ENCODE measurements at places on chromosomes 4 and X.

DNA sequence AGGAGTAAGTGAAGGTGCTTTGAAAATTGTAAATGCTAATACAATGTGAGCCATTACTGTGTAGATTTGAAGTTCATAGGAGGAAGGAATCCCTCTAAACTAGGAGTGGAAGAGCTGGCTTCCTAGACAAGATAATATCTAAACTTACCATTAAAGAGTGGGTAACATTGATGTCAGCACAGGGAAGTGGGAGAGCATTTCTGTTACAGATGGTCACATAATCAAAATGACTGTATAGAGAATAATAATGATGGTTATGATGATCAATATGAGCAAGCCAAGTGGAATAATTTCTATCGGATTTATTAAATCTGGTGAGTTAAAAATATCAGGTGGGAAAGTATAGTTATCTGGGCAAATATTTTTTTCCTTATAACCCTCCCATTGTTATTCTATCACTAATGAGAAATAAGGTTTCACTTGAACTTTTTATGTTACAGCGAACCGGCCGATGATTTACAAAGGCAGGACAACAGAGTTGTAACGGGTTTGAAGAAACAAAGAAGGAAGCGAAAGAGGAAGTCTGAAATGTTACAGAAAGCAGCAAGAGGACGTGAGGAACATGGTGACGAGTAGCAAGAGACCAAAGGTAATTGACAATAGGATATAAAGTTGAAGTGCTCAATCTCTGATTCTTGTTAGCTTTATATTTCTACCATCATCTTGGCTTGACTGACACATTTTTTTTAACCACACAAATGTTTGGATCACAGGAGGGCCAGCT, 43.5 kb downstream of the FMR1NB start:
- no peak for DNase-seq

- DNase-seq: no peak
Measured at GRCh38 chrX:54921427-54922021, 900 bp downstream of the TRO start.

DNA sequence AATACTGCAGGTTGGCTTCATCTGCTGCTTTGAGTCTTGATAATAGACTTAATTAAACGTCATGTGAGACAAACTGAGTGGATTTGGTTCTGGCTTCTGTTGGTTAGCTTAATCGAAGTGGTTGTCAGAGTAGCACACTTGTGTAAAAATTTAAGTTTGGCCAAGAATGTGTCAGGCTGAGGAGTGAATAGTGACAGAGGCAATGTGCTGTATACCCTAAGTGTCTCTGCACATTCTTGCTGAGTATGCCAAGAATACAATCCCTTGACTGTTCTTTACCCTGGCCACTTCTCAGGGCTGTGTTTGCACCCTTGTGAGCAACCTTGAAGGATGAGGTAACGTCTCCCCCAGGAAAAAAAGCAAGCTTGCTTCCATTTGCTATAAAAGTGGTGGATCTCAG, 14.9 kb downstream of the RPS3A start:
- no peak for DNase-seq

DNA sequence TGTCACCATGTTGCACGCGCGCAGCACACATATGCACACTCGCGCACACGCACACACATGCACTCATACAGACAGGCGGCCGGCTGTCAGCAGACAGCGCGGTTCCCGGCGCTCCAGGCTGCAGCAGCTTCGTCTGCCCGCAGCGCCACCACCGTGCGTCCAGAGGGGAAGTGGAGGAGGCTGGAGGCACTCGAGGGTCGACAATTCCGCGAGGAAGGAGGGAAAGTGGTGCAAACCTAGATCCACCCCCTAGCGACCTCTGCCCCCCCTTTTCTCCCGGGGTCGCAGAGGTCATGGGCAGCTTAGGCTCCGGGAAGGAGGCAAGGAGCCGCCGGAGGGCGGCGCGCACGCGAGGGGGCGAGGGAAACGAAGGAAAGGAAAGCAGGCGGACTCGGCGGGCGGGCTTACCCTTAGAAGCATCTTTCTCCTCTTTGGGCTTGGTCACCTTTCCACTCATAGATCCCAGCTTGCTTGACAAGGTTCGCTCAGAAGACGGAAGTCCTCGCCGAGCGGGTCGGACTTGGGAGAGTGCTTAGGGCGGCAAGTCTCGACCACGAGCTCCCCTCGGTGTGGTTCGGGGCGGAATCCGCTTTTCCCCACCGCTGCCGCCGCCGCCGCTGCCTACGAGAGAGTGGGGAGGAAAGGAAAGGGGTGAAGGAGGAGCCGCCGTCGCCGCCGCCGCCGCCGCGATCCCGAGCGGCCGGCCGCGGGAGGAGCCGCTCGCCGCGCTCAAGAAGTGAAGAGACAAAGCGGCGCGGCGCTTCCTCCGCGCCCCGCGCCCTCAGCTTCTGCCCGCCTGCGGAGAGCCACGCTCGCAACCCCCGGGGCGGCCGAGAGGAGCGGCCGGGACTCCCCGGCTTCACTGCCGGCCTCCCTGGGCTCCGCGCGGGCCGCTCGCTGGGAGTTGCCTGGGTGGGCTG, 326.6 kb upstream of the F9 start:
- DNase-seq: no peak

GRCh38 chr4:5824635-5825034, 68.3 kb downstream of the CRMP1 start:
- no peak for DNase-seq

GRCh38 chr4:42713391-42713790, 56.5 kb upstream of the ATP8A1 start:
- DNase-seq: no peak

GRCh38 chr4:147409350-147409749, 71.5 kb upstream of the EDNRA start:
- no peak for DNase-seq

DNA sequence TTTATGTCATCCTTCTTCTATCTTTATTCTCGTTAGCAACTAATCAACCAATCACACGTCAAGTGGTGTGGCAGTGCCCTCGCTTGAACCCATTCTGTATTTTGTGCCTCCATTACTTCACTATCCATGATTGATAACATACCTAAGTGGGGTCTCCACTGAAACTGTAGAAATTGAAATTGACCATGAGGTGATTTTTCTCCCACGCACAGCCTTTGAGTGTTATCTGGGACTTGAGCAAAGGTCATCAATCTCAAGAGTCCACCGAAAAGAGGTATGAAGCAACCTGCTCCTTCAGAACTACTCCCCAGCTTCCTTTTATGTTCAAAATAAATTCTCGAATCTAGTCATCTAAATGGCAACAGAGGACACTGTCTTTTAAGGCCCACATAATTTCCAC, 111.1 kb downstream of the SCD5 start:
- no peak for DNase-seq

Measured in NCI-H1048 (cell line).